ENCODE measurements at places on chromosomes 4 and X.
A peak's percentile ranks its signal among the peaks of the same experiment; 100 is the strongest.

DNA sequence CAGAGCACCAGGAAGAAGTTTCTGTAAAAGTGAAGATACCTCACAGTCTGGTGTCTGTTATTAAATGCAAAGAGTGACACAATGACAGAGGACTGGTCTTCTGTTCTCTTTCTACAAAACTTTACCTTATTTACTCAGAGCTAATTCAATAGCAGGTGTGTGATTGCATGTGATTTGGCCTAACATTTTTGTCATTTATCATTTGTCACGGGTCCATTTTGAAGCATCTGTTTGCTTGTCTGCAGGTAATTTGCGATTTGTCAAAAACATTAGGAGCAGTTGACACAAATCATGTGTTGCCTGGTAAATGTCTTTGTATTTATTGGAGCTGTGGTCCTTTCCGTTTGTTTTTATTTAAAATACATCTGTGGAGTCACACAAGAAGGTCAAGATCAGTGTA is 1232.4 kb downstream of the STIM2 start:
- DNase-seq, result no peak

DNA sequence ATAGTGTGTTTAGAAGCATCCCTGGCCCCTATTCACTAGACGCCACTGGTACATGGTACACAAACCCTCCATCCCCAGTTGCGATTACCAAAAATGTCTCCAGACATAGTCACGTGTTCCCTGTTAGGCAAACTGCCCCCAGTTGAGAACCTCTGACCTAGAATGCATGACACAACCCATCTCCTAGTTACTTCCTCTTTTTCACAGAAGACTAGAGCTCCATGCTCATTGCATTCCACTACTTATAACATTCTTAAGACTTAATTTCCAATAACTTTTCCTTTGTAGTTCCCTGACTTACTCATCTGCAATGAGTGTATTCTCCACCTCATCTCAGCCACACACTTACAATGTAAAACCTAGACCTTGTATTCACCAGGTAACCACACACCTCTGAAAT is 68.6 kb downstream of the PRSS12 start:
- no peak for DNase-seq

DNA sequence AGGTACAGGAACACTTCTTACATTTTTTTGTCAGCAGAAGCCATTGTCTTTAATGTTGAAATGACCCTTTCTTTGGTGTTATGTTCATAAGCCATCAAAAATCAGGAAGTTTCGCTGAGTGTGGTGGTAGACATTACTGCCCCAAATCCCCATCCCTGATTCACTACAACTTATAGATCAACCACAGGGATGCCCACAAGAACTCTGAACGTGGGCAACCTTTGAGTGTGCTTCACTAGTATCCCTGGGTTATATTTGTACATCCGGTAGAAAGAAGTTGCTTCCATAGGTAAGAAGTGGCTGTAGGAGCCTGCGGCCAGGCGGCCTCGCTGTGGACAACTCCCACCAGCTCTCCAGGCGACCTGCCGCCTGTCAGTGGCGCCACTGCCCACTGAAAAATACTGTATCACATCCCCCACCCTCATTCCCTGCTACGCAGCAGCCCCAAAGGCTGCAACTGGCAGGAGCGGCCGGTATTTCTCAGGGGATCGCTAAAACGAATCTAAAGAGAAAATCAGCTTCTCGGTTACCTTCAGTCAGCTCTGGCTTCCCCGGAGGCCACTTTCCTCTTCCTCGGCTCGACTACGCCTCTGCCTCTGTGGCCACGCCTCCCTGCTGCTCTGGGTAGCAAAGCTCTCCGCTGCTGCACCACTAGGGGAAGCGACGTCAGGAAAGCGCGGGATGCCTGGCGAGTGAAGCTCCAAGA is 13.9 kb upstream of the ETDC start:
- peak; percentile 12 for DNase-seq

- DNase-seq, result no peak
Observed at GRCh38 chrX:105695451-105695850, 126.9 kb upstream of the NRK start.

DNA sequence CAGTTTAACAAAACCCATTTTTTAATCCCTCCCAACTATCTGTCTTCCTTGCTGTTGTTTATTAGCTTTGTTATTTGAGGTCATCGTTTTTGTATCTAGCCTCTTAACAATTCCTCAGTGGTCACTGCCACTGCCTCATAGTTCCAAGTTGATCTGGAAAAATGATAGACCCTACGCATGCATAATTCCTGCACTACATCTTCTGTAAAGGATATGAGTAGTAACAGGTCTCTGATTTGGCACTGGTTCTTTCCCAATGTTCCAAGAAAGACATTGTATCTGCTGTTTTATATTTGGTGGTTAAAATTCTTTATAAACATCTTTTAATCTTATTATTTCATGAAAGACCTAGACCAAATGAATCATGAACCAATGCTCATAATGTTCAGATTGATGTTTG is 166.6 kb downstream of the ZNF330 start:
- no peak for DNase-seq

- no peak for DNase-seq
Observed at GRCh38 chr4:124210746-124211145, 501.8 kb downstream of the ANKRD50 start.

- DNase-seq, result no peak
Observed at GRCh38 chr4:81422595-81422994, 49.1 kb downstream of the RASGEF1B start.

GRCh38 chr4:141851246-141851891 is 215.0 kb downstream of the IL15 start:
- no peak for DNase-seq

DNA sequence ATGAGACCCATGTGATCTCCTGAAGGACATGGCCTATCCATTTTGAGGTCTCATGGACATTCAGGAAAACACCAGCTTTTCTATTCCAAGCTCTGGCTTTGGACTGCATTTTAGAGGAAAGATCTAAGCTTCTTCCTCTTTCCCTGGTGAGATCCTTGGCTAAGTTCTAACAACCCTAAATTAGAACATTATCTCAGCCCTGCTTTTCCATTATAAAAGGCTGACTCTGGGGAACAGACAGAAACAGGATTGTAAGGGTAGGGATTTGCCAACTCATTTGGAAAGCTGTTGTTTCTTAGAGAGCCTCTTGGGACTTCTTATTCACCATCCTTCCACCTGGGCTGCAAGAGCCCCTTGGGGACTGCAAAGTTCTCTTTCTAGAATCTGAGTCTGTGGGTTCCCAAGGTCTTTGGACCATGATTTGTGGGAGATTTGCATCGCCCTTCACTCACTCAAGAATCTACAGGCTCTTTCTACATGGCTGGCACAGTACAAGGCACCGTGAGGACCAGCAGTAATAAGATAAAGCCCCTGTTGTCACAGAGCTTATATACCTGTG is 146.9 kb downstream of the FNIP2 start:
- DNase-seq, result no peak

DNA sequence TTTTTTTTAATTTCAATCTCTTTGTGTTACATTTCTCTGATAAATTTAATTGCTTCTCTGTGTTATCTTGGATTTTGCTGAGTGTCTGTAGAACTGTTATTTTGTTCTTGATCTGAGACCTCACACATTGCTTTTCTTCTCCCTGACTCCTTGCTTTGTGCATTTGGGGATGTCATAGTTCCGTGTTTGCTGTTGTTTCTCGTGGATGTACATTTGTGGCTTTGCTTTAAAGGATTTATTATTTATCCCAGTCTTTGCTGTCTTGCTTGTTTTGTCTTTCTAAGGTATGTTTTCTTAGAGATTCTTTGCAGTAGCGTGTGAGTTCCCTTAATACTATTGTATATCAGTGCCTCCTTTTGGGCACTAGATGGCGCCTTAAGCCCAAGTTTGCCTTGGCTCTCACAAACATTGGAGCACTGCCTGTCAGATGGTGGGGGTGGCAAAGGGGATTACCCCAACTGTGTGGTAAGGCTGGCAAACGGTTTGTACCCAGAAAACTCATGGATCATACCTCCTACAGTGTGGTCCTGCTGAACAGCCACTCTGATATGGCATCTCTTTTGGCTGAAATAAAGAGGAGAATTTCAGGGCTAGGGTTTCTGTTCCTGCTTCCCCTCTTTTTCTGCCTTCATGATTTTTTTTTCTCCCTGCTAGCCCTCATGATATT is 96.4 kb downstream of the PGRMC2 start:
- peak; percentile 9 for DNase-seq

GRCh38 chr4:76429636-76430035 is 5.4 kb upstream of the SHROOM3 start:
- DNase-seq, result no peak

DNA sequence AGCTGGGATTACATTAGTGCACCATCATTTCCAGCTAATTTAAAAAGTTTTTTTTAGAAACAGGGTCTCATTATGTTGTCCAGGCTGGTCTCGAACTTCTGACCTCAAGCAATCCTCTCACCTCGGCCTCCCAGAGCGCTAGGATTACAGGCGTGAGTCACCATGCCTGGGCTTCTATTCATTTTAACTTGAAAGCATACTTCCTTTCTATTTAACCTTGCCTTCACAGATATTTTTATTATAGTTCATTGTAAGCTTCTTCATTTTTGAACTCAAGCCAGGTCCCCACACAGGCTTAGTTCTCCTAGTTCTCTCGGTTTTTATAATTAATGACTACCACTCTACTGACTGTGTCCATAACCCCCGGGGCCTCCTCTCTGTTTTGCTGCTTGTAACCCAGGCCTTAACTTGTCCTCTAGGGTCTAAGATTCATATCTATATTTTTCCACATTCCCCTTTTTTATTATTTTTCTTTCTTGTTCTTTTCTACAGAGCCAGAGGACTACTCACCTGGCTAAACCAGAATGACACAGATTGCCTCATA is 50.7 kb downstream of the SNX12 start:
- DNase-seq, result no peak

GRCh38 chrX:72002875-72003274 is 92.2 kb downstream of the NHSL2 start:
- no peak for DNase-seq

DNA sequence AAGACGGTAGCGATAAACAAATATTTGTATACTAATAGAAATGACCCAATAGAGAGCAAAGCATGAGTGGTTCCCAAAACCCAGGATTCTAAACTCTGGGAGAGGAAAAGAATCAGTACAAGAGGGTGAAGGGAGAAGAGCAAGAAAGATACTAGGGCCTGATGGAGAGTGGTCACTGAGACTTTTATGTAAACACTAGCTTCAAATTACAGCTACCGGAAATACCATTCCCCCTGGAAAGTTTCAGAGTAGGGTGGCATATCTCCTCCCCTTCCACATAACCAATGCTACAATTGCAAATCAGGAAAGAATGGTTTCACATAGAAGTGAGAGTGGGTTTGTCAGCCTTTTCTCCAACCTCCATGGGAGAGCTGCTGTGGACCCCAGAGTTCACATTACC is 77.1 kb downstream of the EIF4E start:
- no peak for DNase-seq
